Umbilical cord (tissue), 2 donors: ENCODE measurements at places on chromosomes 2 and 18. TPM values are rescaled to one million over a fixed set of nuclear protein-coding genes. Genes with fewer than 3 reads are reported as not detected.

ZFAND2B gene
- total RNA-seq = 20.5 TPM

DNA sequence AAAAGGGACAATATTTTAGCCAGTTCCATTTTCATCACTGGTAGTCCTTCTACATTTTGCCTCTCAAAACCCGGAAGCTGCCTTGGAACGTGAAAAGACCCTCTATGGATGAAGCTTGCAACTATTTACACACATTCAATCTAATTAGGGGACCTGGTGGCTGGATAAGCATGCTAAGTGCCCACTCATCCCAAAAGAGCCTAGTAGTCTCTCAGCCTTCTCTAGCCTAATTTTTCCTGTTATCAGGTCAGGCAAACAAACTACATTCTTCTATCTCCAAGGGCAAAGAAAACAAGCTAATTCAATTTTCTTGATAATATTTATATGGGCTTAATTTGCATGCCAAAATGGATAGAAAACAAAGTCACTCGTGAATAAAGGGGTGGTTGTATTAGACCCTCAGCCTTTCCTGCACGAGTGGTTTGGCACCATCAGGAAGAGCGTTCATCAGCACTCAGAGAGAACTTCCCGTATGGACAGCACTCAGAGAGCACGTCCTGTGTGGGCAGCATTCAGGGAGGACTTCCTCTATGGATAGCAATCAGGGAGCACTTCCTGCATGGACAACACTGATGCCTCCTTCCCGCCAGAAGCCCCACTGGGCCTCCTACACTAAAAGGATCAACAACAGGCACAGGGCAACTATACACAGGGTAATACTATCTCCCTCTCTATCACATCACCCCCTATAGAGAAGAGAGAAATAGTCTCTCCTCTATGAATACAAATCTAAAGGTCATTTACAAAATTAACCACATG lies 122.2 kb downstream of the RBMS1 start:
- no peak for DNase-seq

- DNase-seq = peak; percentile 35
Observed at GRCh38 chr18:23585007-23585871, 1.1 kb downstream of the NPC1 start.

- DNase-seq = no peak
Observed at GRCh38 chr2:134711692-134712091, 7.1 kb downstream of the TMEM163 start.

GRCh38 chr2:224060783-224061482 lies 21.8 kb upstream of the SERPINE2 start:
- no peak for DNase-seq

GRCh38 chr2:114068438-114068837 lies 178.5 kb downstream of the ACTR3 start:
- DNase-seq = no peak

GRCh38 chr18:44777457-44778192 lies 96.9 kb downstream of the SETBP1 start:
- DNase-seq = peak; percentile 63

DNA sequence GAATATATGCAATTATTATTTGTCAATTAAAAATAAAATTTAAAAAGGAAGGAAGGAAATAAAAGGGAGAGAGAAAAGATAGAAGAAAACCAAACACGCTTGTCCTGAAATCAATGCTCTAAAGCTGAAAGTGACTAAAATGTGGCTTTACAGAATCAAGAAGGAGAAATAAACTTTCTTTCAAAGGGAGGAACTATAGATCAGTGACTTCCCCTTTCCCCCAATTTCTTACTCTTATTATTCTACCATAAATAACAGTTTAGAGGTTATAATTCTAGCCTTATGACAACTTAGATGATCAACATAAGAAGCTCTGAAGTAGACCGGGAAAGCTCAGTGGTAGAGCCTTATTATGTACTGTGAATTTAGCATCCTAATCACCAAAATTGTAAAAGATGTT lies 122.5 kb downstream of the ARHGAP15 start:
- DNase-seq = no peak

DNA sequence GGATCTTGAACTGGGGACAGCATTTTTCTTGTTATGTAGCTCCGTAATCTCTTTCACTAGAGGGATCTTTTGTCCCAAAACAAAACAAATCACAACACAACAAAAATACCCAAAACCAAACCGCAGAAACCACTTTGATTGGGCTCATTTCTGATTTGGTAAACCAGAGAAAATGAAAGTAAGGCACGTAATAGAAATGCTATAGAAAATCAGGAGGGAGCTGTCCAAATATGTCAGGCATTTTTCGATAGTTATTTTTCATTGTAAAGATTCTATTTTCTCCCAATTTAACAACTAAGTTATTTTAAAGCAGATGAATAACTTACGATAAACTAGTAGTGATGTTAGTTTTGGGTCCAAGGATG lies 406.5 kb downstream of the XIRP2 start:
- no peak for DNase-seq

GRCh38 chr2:177245010-177245422 lies 19.5 kb downstream of the NFE2L2 start:
- DNase-seq = peak; percentile 83

DNA sequence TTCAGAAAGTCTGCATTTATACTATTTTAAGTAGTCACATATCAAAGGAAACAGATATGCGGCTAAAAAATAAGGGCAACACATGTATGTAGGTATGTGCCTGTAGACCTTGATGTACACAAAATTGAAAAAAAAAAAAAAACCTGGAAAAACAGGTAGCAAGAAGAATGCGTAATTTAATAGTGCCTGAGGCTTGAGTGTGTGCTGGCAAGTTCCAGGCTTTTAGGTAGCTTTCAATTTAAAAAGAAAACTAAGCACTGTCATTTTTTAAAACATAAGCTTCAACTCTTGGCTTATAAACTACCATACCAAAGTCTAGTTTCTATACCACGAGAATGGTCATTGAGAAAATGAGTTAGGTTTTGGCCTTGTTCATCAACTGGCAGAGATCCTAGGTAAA lies 72.3 kb downstream of the OTX1 start:
- DNase-seq = peak; percentile 51
